A549 treated with DMSO at 1 μM for 4 hours (cell line): ENCODE measurements at places on chromosomes 2 and 18. TPM values are rescaled to one million over a fixed set of nuclear protein-coding genes. Genes with fewer than 3 reads are reported as not detected.

The UBXN4 gene
- 36.9 to 50.6 TPM (median 45.2 TPM) in 5 replicates for total RNA-seq

The TNFAIP6 gene
- total RNA-seq = 1.4 to 3.0 TPM (median 2.1 TPM) in 5 replicates

The SMIM21 gene
- total RNA-seq = not detected in 5 replicates

The SLC5A7 gene
- not detected in 5 replicates for total RNA-seq

The TUBA3E gene
- not detected in 5 replicates for total RNA-seq

The CGREF1 gene
- total RNA-seq = 7.0 to 8.3 TPM (median 7.9 TPM) in 5 replicates
